ENCODE measurements at places on chromosomes 2 and 18.

DNA sequence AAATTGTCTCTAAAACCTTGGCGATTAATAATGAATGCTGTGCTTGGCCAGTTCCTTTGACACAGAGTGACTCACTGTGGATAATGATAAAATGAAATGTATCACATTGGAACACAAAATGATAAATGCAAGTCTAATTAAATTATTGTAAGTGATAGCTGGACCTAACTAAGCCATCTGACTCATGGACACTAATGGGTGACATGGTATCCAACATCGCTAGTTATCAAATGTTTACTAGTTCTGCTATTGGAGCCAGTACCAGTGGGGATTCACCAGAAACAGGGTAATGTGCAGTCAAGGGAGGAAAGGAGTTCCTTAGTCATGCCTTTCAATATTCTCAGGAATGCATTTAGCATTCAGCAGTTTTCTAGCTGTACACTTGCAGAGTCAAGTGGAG, 736.3 kb upstream of the ACVR2A start:
- peak; percentile 58 for DNase-seq

DNA sequence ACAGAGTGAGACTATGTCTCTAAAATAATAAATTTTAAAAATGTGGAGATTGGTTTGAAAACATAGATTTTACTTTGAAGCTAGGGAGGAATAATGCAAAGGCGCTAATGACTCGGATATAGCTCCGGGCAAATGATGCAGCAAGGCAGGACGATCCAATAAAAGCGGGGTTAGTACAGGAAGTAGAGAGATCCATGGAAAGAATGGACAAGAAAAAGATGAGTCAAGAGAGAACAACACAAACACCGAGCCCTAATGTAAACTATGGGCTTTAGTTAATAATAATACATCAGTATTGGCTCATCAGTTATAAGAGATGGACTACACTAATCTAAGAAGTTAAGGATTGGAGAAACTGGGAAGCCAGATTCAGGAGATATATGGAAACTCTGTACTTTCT, 74.5 kb downstream of the QPCT start:
- DNase-seq, result no peak

GRCh38 chr2:129006135-129006886, 687.6 kb upstream of the HS6ST1 start:
- DNase-seq, result no peak

DNA sequence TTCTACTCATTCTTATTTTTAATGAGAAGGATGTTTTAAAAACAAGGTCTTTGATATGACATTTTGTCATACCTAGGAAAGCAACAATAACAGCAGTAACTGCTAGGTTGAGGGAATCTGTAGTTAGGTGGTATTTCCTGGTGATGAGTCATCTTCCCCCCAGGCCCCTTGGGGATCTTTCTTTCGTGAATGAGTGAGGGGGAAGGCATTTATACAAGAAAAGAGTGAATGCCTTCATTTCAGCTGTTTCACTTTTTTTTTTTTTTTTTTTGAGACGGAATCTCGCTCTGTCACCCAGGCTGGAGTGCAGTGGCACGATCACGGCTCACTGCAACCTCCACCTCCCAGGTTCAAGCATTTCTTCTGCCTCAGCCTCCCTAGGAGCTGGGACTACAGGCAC, 108.6 kb downstream of the MAP4K4 start:
- no peak for DNase-seq

DNA sequence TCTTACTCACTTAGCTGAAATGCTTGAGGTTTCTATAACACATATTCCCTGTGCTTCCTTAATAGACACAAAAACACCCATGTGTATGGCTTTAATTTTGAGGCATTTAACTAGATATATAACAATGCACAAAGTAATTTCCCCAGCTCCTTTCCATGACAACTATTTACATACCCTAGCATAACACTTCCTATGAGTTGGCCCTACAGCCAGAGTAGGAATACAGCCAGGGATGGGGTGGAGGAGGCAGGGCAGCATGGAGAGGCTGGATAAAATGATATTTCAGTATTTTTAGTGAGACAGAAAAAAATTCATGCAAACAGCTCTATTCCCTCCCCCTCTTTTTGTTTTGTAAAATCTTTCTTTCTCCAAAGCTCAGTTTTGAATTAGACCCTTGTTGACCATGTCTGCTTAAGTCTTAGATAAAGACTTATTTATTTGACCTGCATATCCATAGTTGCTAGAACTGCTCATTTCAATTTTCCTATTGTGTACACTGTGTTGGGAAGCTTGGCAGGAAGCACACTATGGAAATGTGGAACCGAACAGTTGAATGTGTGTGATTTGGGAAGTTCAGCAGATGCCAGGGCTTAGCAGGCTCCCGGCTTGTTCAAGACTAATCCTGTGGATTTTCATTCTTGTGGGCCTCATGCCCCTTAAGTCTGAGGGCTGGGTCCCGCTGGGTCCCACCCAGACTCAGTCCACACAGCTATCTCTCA, 11.2 kb upstream of the B3GNT2 start:
- DNase-seq, result no peak

DNA sequence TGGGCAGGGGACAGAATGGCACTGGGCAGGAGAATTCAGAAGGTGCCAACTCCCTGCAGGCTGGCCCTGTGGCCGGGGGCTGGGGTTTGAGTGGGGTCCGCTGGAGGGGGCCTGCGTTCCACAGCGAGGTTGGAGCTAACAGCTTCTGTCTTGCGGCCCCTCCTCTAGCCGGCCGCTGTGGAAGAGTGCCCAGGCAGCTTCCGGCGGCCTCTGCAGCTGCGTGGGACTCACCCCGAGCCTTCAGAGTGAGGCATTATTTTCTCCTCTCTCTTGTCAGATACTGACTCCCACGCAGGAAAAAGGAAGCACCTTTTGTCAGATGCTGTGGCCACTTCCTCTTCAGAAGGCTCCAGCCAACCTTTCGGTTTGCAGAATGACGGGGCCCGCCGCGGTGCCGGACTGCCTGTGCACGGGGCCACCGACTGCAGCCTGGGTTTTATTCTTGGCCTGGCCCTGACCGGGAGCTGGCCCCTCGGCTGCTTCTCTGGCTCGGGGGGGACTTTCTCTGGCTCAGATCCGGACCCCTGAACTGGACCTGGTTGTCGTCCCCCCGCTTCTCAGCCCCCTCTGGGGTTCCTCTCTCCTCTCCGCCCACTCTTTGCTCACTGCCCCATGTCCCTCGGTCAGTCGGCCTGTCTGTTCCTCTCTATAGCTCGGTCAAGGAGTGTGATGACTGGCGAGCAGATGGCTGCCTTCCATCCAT, 40.1 kb downstream of the ARHGAP25 start:
- no peak for DNase-seq

GRCh38 chr2:32743480-32744236, 115.8 kb downstream of the TTC27 start:
- DNase-seq, result no peak

- DNase-seq, result no peak
These were observed 22.4 kb downstream of the LRRFIP1 start for GRCh38 chr2:237649541-237650454.

DNA sequence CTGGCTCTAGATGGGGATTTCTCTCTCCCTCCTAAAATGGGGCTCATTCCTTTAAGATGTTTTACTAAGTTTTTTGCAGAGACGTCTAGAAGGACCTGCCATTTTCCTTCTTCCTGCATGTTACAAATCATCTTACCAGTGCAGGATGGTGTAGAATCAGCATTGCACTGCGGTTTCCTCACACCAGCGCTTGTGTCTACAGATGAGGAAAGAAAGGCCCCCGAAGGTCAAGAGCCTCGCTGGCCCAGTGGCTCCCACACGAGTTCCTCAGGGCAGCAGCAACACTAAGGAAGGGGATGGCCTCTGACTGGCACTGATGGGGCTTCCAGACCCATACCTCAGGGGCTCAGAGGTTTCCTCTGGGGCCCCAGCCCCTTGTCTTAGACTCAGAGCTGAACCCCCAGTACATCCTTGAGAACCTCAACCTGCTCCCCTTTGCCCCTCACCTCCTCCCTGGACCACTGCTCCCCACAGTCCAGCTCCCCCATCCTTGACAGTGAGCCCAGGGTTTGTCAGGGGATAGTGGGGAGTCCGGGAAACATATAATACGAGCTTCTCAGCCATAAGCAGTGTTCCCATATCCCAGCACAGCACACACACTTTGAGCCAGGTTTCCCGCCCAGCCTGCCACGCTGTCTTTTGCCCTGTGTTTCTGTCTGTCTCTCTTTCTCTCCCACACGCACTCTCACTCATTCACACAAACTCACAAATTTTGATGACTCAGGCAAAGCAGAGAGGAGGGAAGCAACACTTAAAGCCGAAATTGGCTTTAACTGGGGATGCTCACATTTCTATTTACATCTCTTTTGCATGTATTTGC, 29.4 kb downstream of the ZFP36L2 start:
- DNase-seq, result no peak

DNA sequence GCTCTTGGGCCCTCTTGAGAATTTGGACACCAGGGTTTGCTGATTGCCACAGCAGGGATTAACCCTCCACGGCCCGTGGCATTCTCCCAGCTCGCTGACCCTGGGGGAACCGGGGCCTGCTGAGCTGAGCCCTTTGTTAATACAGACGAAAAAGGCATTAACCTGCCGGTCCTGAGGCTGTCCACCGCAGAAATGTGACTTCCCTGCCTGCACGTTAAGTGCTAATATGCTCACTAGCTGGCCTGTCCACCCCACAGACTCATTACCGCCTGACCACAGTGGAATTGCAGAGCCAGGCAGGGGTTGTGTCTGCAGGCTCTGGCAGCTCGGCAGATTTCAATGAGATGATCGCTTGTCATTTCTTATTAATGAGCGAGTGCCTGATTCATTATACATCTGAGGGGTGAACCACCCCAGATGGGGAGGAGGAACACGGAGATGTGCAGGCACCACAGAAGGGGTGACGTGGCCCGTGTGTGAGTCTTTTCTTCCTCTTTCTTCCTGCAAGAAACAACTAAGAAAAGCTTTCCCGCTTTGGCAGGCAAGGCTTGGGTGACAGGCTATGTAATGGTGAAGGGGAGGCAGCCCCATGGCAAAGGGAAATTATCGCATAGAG, 126.0 kb downstream of the GLI2 start:
- DNase-seq, result no peak

GRCh38 chr2:127140538-127140937, 33.6 kb upstream of the BIN1 start:
- DNase-seq, result no peak

DNA sequence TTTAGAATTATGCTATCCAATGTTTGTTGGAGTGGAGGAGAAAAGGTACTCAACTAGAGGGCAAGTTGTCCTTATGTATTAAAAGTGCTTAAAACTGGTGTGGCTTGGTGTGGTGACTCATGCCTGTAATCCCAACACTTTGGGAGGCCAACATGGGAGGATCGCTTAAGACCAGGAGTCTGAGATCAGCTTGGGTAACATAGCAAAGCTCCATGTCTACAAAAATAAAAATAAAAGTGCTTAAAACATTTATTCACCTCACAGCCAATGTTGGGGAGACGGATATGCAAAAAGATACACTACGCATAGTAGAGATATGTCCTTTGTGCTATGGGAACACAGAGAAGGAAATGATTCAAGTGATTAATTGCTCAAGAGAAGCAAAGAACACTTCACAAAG, 19.3 kb upstream of the TNFAIP6 start:
- DNase-seq, result no peak

GRCh38 chr2:205189301-205189700, 493.0 kb upstream of the NRP2 start:
- DNase-seq, result no peak

- no peak for DNase-seq
These were observed 12.3 kb downstream of the MALL start for GRCh38 chr2:110103061-110103961.

- DNase-seq, result peak; percentile 47
These were observed 1.0 kb downstream of the EPHA4 start for GRCh38 chr2:221571025-221571550.

GRCh38 chr2:64918220-64918886, 70.8 kb upstream of the SLC1A4 start:
- DNase-seq, result no peak

- DNase-seq, result no peak
These were observed 242.2 kb upstream of the LRRTM1 start for GRCh38 chr2:80546766-80547165.

- DNase-seq, result no peak
These were observed 306.1 kb downstream of the ZEB2 start for GRCh38 chr2:144213797-144214196.

GRCh38 chr2:47008381-47009252, 93.0 kb upstream of the MCFD2 start:
- peak; percentile 75 for DNase-seq

- no peak for DNase-seq
These were observed 76.1 kb upstream of the AQP4 start for GRCh38 chr18:26941584-26941983.

- no peak for DNase-seq
These were observed 82.3 kb downstream of the NRXN1 start for GRCh38 chr2:50949450-50950193.

DNA sequence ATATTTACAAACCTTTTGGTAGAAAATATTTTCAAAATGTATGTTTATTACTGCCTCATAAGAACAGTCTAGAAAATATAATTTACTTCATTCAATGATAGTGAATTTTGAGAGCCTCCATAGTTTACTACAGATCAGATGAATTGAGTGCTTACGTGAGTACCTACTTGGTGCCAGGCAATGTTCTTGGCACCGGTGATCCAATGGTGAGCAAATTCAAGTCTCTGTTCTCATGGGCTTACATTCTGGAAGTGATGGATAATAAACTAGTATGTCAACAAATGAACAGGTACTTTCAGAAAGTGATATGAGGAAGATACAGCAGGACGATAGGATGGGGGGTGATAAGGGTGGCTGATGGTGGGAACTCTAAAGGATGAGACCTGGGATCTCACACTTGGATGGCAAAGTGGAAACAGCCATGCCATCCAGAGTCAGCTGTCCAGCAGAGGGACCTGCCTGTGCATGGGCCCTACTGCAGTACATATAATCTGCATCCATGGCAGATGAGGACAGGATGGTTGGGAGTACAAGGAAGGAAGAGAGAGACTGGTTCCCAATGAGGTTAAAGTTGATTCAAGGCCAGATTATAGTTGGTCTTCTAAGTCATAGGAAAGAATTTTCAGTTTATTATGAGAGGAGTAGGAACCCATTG, 277.0 kb downstream of the NEDD4L start:
- no peak for DNase-seq

DNA sequence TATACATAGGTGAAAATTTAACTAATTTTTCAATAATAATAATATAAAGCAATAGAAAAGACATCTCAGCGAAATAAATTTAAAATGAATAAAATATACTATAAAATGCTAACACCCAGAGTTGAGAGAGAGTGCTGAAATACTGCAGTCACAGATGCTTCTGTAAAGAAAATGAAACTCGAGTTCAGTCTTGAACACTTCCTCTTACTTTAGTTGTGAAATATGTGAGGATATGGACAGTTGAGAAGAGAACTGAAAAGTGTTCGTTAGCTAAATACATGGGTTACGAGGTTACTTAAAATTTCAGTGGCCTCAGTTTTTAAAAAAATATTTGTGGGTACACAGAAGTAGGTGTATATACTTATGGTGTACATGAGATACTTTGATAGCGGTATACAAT, 106.8 kb downstream of the DNAH7 start:
- DNase-seq, result no peak

DNA sequence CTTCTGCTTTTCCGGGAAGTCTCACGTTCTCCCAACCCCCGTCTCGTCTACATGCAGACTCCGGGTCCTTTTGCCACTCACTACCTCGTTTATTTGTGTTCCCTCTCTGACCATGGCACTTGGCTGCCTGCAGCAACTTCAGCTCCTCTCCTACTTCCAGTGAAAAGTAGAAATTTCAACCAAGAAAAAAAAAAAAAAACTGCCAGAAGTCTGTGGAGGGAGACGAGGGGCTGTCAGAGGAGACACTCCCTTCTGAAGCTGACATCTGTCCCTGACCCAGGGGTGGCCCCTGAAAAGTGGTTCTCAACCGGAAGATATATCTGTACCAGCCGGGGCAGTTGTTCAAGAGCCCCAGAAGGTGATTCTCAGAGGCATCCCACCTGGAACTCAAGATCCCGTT, 742 bp upstream of the MYO5B start:
- DNase-seq, result no peak

- no peak for DNase-seq
These were observed 3.0 kb downstream of the GIGYF2 start for GRCh38 chr2:232700154-232700553.
